ENCODE measurements at places on chromosomes 2 and 18. TPM values are rescaled to one million over a fixed set of nuclear protein-coding genes. Genes with fewer than 3 reads are reported as not detected.

The PLGLB2 gene
- total RNA-seq, result 4.0 TPM

The ANKRD53 gene
- 2.8 TPM for total RNA-seq

DNA sequence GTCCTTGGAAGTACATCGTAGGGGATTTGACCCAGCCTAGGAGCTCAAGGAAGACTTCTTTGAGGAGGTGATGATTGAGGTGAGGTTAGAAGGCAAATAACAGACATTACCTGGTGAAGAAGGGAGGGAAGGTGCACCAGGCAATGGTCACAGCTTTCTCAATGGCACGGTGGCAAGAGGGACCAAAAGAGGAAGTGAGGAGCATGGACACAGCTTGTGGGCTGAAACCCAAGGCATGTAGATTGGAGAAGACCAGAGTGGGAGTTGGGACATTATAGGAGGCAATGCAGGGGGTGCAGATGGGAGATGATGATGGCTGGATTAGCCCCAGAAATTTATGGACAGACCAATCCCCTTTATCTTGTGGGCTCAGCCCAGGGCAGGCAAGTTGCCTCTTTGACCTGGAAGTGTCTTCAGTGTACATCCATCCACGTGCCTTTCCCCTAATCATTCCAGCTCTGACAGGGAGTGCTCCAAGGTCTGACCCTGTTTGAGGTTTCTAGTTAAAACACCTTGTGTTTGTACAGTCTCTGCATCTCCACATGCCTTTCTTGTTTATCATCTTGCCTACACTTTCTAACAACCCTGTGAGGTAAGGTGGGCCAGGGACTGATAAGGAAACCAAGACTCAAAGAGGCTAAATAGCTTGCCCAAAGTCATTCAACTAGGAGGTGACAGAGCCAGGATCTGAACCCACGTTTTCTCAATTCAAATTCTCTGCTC, 59.1 kb downstream of the NRP2 start:
- no peaks in the 10 kb centered on the region for H3K36me3 ChIP-seq
- H3K4me3 ChIP-seq, result no peak overlapping the region
- H3K27me3 ChIP-seq, result no peaks in the 10 kb centered on the region
- no peak for DNase-seq

The PSD4 gene
- total RNA-seq, result 4.3 TPM

The ACKR3 gene
- total RNA-seq, result 15.1 TPM

The GYPC gene
- 181 TPM for total RNA-seq

The SKA1 gene
- total RNA-seq, result 0.48 TPM
